T-helper 2 cell treated with Interferon-gamma antibody and Interleukin-4, amounts not matched to agents 100 ng/mL and 5 ng/mL, for 36 hours (primary cell): ENCODE measurements at places on chromosomes 7 and 10. TPM values are rescaled to one million over a fixed set of nuclear protein-coding genes. Genes with fewer than 3 reads are reported as not detected.

Gene ZNF365
- total RNA-seq = not detected in 2 replicates

Gene PTPN20
- total RNA-seq = 1.9 and 2.8 TPM in 2 replicates

Gene DNAJB6
- total RNA-seq = 86.5 and 88.5 TPM in 2 replicates

Gene ANKRD30A
- total RNA-seq = not detected in 2 replicates

Gene CCDC3
- 0.07 and 0.09 TPM in 2 replicates for total RNA-seq

Gene MPP7
- total RNA-seq = 4.9 and 5.6 TPM in 2 replicates

Gene OR2A12
- not detected in 2 replicates for total RNA-seq

Gene SH2D4B
- 0.07 and 0.14 TPM in 2 replicates for total RNA-seq

Gene MCMBP
- total RNA-seq = 79.7 and 84.1 TPM in 2 replicates

Gene NKX2-3
- total RNA-seq = not detected in 2 replicates

Gene FAM25C
- not detected in 2 replicates for total RNA-seq

Gene PRKCQ
- 57.3 and 57.6 TPM in 2 replicates for total RNA-seq

Gene MYH16
- not detected in 2 replicates for total RNA-seq

Gene OR2A7
- total RNA-seq = 3.9 TPM in 2 replicates

Gene H2BK1
- 0.48 and 1.1 TPM in 2 replicates for total RNA-seq

Gene UCN3
- total RNA-seq = not detected in 2 replicates

Gene ZNF248
- 9.0 and 9.9 TPM in 2 replicates for total RNA-seq

Gene PON1
- total RNA-seq = not detected in 2 replicates

Gene ADGRA1
- total RNA-seq = not detected in 2 replicates

Gene CPEB3
- total RNA-seq = 1.7 and 1.8 TPM in 2 replicates

Gene CCDC172
- not detected in 2 replicates for total RNA-seq

Gene ENTPD1
- 16.8 and 20.4 TPM in 2 replicates for total RNA-seq

Gene ECHS1
- total RNA-seq = 40.8 and 41.2 TPM in 2 replicates

Gene SLC13A1
- 0.05 TPM in 1 of 2 replicates, not detected in the other for total RNA-seq

Gene SFMBT2
- 23.0 and 25.3 TPM in 2 replicates for total RNA-seq

Gene TAS2R5
- total RNA-seq = 0.55 and 0.64 TPM in 2 replicates

Gene SLC26A5
- total RNA-seq = not detected in 2 replicates

Gene TAF6
- 63.0 and 67.4 TPM in 2 replicates for total RNA-seq

Gene HYCC1
- total RNA-seq = 89.8 and 93.5 TPM in 2 replicates

Gene NUDT1
- total RNA-seq = 95.3 and 96.6 TPM in 2 replicates
